Natural killer cell treated with Interleukin-12 subunit alpha and Interleukin-12 subunit beta and Interleukin-15 and Interleukin-18, amount 100 ng/mL, for 72 hours (primary cell): ENCODE measurements at places on chromosomes 2 and 18. TPM values are rescaled to one million over a fixed set of nuclear protein-coding genes. Genes with fewer than 3 reads are reported as not detected.

GLI2 gene
- not detected for total RNA-seq

- H3K4me3 ChIP-seq = no peak overlapping the region
- no peak for DNase-seq
- H3K27me3 ChIP-seq = no peaks in the 10 kb centered on the region
Observed at GRCh38 chr2:241726459-241726858, 8.0 kb upstream of the D2HGDH start.

GRCh38 chr18:79410731-79411613 lies 15.2 kb downstream of the NFATC1 start:
- H3K4me3 ChIP-seq = no peak overlapping the region
- H3K27me3 ChIP-seq = no peaks in the 10 kb centered on the region
- H3K4me1 ChIP-seq = peaks cover 10% of the 10 kb centered on the region

DNA sequence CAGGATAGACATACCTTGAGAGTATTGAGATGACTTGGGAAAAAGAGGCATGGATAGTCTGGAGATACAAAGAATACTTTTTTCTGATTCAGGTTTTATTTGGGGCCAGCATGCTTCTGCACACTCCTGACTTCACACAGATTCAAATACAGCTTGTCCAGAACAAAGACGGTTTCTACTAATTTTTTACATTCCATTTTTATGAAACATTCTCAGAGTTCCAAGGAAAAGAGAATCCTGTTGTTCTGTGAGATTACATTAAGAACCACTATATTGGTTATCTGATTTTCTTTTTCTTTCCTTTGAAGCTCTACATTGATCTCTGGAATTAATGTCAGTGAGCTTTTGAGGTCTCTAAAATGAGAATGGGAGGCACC lies 41.0 kb downstream of the PTPRM start:
- no peaks in the 10 kb centered on the region for H3K36me3 ChIP-seq
- no peaks in the 10 kb centered on the region for H3K4me1 ChIP-seq
- DNase-seq = no peak
- H3K4me3 ChIP-seq = no peak overlapping the region

- no peaks in the 10 kb centered on the region for H3K27me3 ChIP-seq
- no peak overlapping the region for H3K27ac ChIP-seq
- no peaks in the 10 kb centered on the region for H3K36me3 ChIP-seq
- DNase-seq = no peak
- no peak overlapping the region for H3K4me3 ChIP-seq
Observed at GRCh38 chr2:208546860-208547650, 140.5 kb downstream of the PTH2R start.

GRCh38 chr2:222792001-222792611 lies 68.7 kb upstream of the ACSL3 start:
- H3K27me3 ChIP-seq = no peaks in the 10 kb centered on the region
- no peak overlapping the region for H3K4me3 ChIP-seq
- no peak overlapping the region for H3K27ac ChIP-seq
- no peaks in the 10 kb centered on the region for H3K36me3 ChIP-seq

DNA sequence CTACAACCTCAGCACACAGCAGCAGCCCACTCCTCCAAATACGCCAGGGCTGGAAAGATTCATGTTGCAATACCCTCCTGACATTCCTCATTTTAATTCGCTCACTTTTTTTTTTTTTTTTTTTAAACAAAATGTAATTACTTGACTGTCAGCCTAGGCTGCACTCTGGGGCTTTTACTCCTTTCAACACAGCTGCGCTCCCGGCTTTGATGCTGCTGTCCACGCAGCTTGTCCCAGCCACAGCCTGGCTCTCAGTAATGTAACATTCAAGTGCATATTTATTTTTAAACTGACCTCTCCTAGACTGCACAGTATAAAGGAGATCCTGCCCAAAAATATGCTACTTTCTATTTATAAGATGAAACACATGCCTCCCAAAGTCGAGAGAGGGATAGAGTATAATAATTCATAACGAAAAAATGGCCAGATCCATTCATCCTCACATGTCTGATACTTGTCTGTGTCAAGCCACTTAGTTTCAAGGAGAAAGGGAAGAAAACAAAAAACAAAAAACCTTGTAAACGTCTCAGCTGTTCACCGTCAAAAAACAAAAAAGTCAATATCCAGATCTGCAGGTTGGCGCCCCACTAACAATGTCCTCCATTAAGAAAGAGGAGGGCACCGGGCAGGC lies 949 bp downstream of the CDC42EP3 start:
- H3K27me3 ChIP-seq = no peaks in the 10 kb centered on the region
- H3K36me3 ChIP-seq = peaks cover 6% of the 10 kb centered on the region
- peak overlapping the region; percentile 83 for H3K27ac ChIP-seq
- H3K4me1 ChIP-seq = peaks cover 47% of the 10 kb centered on the region
- peak overlapping the region; percentile 97 for H3K4me3 ChIP-seq

DNA sequence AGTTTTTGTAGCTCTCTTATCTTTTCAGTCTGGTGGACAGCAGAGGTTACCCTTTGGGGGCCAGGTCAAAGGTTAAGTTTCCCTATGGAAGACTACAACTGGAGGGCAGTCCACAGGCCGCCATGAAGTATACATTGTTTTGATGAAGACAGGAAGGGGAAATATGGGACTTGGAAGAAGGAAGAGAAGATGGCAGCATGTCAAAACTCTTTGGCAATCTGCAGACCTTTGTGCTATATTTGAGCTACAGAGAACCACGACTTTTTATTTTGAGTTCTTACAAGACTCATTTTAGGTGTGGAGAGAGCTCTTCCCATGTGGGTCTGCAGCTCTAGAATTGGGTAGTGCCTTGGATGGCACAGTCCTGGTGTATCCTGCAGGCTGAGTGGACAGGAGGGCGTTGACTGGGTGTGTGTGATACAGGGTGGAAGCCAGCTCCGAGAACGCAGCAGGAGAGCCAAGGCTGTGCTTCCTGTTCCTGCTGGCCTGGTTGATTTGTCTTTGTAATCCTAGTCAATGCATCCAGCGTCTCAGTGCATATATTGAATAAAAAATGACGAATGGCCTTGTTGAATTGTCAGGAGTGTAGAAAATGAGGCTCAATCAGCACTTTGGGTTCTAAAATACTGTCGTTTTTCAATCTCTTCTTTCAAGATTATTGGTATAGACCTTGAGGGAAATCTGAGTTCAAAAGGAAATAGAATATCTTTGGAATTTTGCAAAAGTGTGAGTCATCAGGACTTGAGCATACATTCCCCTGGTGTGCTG lies 11.5 kb downstream of the ITGA6 start:
- DNase-seq = no peak
- no peak overlapping the region for H3K27ac ChIP-seq
- H3K36me3 ChIP-seq = no peaks in the 10 kb centered on the region
- H3K27me3 ChIP-seq = no peaks in the 10 kb centered on the region
- no peak overlapping the region for H3K4me3 ChIP-seq

DNA sequence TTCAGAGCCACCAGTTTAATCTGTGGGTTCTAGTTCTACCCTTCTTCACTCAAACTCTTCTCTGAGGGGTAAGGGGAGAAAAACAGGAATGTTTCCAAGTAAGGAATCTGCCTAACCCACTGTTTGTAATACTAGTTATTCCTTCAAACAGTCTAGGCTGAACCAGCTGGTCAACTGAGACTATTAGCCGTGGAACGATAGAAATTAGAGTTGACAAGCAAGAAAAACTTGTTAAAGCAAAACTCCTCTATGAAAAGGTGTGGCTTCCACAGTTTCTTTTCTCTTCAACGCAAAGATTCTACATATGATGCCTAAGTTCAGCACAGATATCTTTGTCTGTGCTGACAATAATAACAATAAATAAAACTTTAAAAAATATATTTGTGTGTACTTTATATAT lies 11.5 kb downstream of the PAIP2B start:
- no peak overlapping the region for H3K4me3 ChIP-seq
- H3K4me1 ChIP-seq = no peaks in the 10 kb centered on the region
